ENCODE measurements at places on chromosomes 5 and 9. TPM values are rescaled to one million over a fixed set of nuclear protein-coding genes. Genes with fewer than 3 reads are reported as not detected.

ABHD17B gene
- 18.7 TPM for total RNA-seq

NOTCH1 gene
- total RNA-seq = 11.7 TPM

GRCh38 chr9:70135176-70135575 is 91.5 kb downstream of the MAMDC2 start:
- H3K27me3 ChIP-seq = no peaks in the 10 kb centered on the region
- no peak for DNase-seq

- peaks cover 34% of the 10 kb centered on the region for H3K27me3 ChIP-seq
- H3K27ac ChIP-seq = no peak overlapping the region
- DNase-seq = no peak
Measured at GRCh38 chr5:53381-54174, 38.4 kb upstream of the PLEKHG4B start.

DNA sequence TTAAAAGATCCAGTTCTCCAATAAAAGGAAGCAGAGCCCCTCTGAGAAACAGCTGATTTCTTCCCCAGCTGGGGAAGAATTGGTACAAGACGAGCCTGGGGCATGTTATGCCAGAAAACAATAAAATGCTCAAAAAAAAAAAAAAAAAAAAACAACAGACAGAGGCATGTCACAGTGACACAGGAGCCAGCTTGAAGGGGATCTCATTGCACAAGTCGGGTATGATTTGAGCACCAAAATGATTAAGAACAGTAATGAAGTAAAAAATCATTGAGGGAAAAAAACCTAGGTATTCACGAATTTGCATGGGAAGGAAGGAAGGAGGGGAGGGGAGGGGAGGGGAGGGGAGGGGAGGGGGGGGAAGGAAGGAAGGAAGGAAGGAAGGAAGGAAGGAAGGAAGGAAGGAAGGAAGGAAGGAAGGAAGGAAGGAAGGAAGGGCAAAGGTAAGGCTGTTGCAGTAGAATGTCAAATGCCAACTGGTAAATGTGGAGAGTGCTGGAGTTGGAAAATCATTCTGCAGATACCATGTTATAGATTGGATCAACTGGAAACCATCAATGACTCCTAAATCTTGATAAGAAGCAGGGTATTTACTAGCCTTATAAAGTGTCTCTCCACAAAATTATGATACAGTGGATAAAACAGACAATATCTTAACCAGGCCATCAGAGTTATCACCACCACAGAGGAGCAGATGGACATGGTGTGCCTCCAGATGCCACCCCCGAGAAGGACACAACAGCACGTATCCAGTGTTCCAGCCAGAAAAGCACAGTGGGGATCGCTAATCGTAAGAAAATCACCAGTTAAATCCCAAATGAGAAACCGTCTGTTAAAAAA is 7.2 kb downstream of the GNA14 start:
- no peaks in the 10 kb centered on the region for H3K36me3 ChIP-seq
- no peak overlapping the region for H3K27ac ChIP-seq
- H3K27me3 ChIP-seq = peaks cover 25% of the 10 kb centered on the region
- no peaks in the 10 kb centered on the region for H3K4me1 ChIP-seq

DNA sequence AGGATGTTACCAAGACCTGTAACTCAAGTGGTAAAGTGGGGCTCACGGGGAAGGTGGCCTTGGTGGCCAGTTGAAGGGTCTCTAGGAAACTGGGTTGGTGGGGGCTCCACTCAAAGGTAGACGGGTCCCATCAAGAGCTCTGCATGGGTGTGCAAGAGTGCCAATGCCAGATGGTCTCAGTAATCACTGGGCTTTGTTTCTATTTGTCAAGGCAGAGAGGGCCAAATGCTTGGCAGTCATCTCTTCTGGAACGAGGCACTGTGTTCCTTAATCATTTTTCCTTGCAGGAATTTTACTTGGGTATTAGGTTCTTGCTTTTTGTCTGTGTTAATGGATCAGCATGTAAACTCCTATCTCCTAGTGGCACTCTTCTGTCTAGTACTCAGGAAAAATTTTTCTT is 220.8 kb downstream of the DIRAS2 start:
- DNase-seq = no peak
- H3K27ac ChIP-seq = no peak overlapping the region
- no peaks in the 10 kb centered on the region for H3K27me3 ChIP-seq
- no peaks in the 10 kb centered on the region for H3K36me3 ChIP-seq
- no peak overlapping the region for H3K4me3 ChIP-seq
- H3K4me1 ChIP-seq = no peaks in the 10 kb centered on the region

DNA sequence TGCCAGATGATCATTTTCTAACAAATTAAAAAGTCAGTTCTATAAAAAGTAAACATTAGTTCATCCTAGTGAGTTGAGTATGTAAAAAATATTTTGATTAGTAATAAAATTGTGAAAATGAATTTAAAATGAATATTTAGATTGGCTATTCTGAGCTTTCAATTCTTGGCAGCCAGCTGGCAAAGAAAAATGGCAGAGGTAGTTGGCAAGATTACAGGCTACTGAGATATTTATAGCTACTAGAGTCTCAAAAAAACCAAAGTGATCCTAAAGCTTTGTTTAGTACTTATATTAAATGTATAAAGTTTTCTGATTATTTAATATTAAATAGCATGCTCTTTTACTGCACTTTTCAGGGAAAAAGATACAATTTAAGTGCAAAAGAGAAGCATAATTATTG is 25.0 kb downstream of the SGTB start:
- DNase-seq = no peak
- H3K27me3 ChIP-seq = no peaks in the 10 kb centered on the region
- no peaks in the 10 kb centered on the region for H3K4me1 ChIP-seq
- no peak overlapping the region for H3K4me3 ChIP-seq
- no peak overlapping the region for H3K27ac ChIP-seq
- peaks cover 16% of the 10 kb centered on the region for H3K36me3 ChIP-seq

DNA sequence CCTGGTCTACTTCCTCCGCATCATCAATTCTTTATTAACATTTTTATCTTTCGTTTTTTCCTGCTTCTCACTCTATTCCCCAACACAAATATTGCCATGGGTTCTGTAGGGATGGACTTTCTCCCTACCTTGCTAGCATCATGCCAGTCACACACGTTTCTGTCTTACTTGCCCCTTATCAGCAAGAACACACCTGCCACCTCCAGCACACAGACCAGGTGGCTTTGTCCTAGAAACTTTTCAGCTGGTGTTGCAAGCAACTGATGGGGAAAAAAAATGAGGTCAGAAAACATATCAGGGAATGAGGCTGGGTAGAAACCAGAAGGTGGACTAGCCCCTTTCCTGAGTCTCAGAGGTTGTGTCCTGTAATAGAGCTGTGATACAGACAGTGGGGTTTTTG is 5.8 kb downstream of the SH3RF2 start:
- no peak overlapping the region for H3K27ac ChIP-seq
- H3K27me3 ChIP-seq = peaks cover 22% of the 10 kb centered on the region
- no peak for DNase-seq
- H3K4me1 ChIP-seq = peaks cover 70% of the 10 kb centered on the region
- no peaks in the 10 kb centered on the region for H3K36me3 ChIP-seq

DNA sequence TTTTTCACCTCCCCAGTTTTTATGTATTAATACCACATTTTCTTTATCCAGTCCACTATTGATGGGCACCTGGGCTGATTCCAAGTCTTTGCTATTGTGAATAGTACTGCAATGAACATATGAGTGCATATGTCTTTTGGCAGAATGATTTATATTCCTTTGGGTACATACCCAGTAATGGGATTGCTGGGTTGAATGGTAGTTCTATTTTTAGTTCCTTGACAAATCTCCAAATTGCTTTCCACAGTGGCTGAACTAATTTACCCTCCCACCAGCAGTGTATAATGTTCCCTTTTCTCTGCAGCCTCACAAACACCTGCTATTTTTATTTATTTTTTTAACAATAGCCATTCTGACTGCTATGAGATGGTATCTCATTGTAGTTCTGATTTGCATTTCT is 340.2 kb downstream of the ADAMTS6 start:
- peaks cover 14% of the 10 kb centered on the region for H3K36me3 ChIP-seq
- H3K27me3 ChIP-seq = peaks cover 3% of the 10 kb centered on the region

DNA sequence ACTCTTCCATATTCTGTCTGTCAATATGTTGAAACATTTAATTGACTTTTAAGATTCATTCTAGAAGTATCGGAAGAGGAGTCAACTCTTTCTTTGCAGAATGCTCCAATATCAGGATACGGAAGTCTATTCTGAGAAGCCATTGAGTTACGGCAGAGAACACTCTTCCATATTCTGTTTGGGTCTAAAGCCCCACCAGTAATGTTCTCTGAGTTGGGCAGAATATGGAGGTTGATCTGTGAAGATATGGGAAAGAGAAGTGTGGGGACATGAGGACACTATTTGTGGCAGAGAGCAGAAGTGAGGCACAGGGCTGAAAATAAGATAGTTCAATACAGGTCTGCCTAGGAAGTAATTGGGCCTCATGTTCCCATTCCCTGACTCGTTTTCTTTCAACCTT is 300.0 kb downstream of the DIRAS2 start:
- H3K4me3 ChIP-seq = no peak overlapping the region
- DNase-seq = no peak
- no peak overlapping the region for H3K27ac ChIP-seq
- H3K27me3 ChIP-seq = peaks cover 4% of the 10 kb centered on the region
- H3K4me1 ChIP-seq = no peaks in the 10 kb centered on the region

- no peak overlapping the region for H3K27ac ChIP-seq
- no peak for DNase-seq
- H3K4me3 ChIP-seq = no peak overlapping the region
- no peaks in the 10 kb centered on the region for H3K36me3 ChIP-seq
- H3K27me3 ChIP-seq = peaks cover 77% of the 10 kb centered on the region
- H3K4me1 ChIP-seq = no peaks in the 10 kb centered on the region
Measured at GRCh38 chr5:176740131-176740701, 70.1 kb upstream of the UNC5A start.

- H3K36me3 ChIP-seq = peaks cover 40% of the 10 kb centered on the region
- H3K4me1 ChIP-seq = peaks cover 96% of the 10 kb centered on the region
- peak; percentile 62 for DNase-seq
- H3K27me3 ChIP-seq = no peaks in the 10 kb centered on the region
- H3K27ac ChIP-seq = peak overlapping the region; percentile 75
- peak overlapping the region; percentile 36 for H3K4me3 ChIP-seq
Measured at GRCh38 chr5:120550358-120550757, 86.3 kb downstream of the PRR16 start.

GRCh38 chr9:129139233-129139992 is 28.2 kb downstream of the PTPA start:
- H3K4me3 ChIP-seq = peak overlapping the region; percentile 87
- H3K27me3 ChIP-seq = peaks cover 2% of the 10 kb centered on the region
- H3K4me1 ChIP-seq = peaks cover 72% of the 10 kb centered on the region

GRCh38 chr5:143470120-143470519 is 66.6 kb upstream of the NR3C1 start:
- no peak for DNase-seq
- peaks cover 37% of the 10 kb centered on the region for H3K4me1 ChIP-seq
- H3K27ac ChIP-seq = peak overlapping the region; percentile 94
- H3K36me3 ChIP-seq = peaks cover 5% of the 10 kb centered on the region
- H3K4me3 ChIP-seq = no peak overlapping the region

- no peak overlapping the region for H3K27ac ChIP-seq
- H3K27me3 ChIP-seq = no peaks in the 10 kb centered on the region
- H3K4me3 ChIP-seq = no peak overlapping the region
- DNase-seq = no peak
Measured at GRCh38 chr5:178351221-178352034, 118.8 kb upstream of the PHYKPL start.

GRCh38 chr9:19682397-19682796 is 106.4 kb downstream of the SLC24A2 start:
- no peaks in the 10 kb centered on the region for H3K36me3 ChIP-seq
- no peak overlapping the region for H3K27ac ChIP-seq
- H3K4me1 ChIP-seq = no peaks in the 10 kb centered on the region
- H3K4me3 ChIP-seq = no peak overlapping the region
- no peak for DNase-seq

DNA sequence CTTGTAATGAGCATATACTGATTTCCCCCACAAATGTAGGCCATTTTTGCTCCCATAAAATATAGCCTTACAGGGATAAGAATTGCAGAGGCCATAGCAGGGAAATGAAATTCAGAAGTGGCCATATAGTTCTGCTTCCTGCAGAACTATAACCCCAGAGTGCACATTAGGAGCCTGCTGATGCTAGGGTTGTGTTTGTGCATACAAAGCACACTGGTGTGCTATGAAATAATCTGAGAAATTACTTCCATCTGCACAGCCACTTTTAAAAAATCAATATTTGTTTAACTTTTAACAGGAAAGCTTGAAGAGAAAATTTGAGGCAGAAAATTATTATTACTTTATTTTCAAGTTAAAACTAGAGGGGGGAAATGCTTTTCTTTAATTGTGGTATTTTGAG is 380.3 kb downstream of the MRPS30 start:
- no peak overlapping the region for H3K4me3 ChIP-seq
- no peaks in the 10 kb centered on the region for H3K36me3 ChIP-seq
- H3K4me1 ChIP-seq = no peaks in the 10 kb centered on the region
- DNase-seq = no peak
- H3K27me3 ChIP-seq = no peaks in the 10 kb centered on the region

Data from HFFc6 (cell line).